NK-92 treated with Interleukin-12 subunit alpha and Interleukin-12 subunit beta, amount 100 ng/mL, for 24 hours (cell line): ENCODE measurements at places on chromosomes 5 and 9.

DNA sequence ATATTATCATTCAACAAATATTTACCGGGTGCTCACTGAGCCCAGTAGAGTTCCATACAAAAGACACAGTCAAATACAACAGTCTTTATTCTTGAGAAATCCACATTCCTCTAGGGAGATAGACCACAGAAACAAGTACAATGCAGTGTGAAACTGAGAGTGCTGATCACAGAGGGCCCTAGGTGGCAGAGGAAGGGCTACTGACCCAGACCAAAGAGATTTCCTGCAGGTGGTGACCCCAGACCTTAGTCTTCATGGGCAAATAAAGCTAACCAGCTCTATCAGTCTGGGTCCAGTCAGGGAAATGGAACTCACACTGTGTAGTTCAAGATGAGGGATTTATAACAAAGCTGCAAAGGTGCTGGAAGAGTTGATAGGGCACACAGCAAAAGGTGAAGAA lies 110.4 kb upstream of the SLC27A6 start:
- no peak for DNase-seq

- no peak for DNase-seq
Measured at GRCh38 chr9:13735181-13735580, 455.7 kb upstream of the MPDZ start.

DNA sequence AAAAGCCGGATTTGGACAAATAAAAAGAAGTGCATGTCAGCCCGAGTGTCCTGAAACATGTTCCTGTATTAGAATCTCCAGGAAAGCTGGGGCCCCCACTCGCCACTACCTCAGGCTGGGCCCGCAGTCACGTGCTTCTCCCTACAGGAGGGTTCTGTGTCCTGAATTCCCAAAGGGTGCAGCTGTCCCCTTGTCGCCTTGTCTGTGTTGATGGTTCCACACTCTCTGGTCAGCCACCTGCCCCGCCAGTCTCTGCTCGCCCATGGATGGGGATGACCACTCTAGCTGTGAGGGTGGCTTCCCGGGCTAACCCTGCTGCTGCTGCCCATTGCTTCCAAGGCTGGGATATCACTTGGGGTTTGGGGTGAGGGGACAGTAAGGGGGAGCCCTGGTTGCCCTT lies 3.1 kb upstream of the TMEM250 start:
- DNase-seq, result no peak

GRCh38 chr5:5617024-5617423 lies 194.5 kb downstream of the ICE1 start:
- no peak for DNase-seq

GRCh38 chr9:122475717-122476116 lies 2.0 kb downstream of the OR1J1 start:
- DNase-seq, result no peak

DNA sequence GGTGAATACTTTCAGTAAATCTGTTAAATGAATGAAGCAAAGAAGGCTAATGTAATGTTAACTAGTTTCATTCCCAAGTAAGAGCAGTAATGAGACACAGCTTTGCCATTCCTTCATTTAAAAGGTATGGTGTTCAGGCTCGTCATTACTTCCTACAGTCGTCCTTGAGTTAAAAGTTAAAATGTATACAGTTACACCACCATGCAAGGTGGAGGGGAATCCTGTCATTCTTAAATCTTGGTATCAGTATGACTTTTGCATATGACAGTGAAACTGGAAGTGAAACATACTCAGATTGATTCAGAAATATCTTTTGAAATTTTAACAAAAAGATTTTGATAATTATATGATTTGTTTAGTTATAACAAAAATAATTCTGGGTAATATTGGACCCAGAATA lies 25.9 kb downstream of the MTRR start:
- DNase-seq, result no peak

DNA sequence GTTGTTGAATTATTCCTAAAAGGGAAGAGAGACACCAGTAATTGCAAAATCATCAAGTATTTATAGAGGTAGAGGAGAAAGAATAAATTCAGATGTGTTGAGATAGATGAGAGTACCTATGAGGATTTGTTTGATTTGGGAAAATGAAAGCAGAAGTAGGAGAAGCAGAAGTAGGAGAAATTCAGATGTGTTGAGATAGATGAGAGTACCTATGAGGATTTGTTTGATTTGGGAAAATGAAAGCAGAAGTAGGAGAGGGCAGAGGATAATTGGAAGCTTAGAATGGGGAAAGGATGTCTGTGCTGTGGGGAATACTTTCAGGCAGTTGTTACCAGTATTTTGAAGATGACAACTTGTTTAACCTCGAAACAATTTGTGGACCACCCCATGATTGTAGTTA lies 35.1 kb upstream of the ZCCHC7 start:
- no peak for DNase-seq

DNA sequence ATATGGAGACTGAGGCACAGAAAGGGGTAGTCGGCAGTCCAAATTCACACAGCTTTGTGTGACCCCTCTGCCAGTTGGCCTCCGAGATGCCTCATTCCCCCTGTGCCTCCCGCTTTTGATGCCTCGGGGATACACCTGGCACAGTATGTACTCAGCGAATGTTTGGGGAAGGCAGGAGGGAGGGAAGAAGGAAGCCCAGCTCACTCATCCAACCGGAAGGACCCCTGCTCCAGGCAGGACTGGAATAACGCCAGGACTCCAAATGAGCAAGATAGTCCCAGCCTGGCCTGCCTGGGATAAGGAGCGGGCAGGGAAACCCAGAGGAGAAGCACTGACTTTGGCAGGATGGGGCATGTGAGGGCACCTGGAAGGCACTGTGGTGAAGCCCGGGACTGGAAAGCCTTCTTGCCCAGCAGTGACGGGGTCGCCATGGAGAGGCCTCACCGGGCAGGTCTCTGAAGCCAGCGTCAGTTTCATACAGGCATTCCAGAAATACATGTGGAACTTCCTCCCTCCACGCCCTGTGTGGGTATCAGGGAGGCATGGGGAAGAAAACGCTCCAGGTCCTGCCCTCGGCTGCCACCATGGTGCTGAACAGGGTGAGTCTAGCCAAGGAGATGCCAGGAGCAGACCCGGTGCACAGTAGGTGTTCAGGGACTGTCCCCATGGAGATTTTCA lies 20.3 kb downstream of the LMX1B start:
- no peak for DNase-seq

DNA sequence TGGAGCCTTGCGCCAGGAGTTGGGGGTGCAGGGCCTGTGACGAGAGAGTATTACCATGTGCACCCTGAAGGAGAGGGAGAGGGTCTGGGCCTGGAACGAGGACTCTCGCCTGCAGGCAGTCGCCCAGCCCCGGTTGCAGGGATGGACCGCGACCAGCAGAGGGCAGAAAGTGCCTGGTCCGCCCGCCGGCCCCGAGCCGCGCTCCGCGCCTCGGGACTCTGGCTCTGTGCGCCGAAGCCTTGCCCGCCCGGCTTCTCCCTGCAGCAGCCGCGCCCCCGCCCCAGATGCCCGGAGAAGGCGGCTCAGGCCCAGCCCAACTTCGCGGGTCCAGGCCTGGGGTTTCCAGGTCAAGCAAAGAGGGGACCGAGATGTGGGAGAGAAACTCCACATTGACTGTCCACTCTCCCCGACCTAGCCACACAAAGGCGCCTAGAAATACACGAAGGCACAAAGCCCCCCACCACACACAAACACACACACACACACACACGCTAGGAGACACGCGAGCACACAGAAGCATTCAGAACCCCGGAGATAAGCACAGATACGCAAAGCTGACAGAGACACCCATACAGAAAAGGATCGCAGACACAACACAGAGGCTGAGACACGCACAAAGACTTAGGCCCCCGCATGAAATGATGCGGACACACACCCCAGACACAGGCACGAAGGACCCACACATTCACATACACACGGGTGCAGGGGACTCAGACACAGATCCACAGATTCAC lies 2.0 kb upstream of the LMX1B start:
- no peak for DNase-seq

DNA sequence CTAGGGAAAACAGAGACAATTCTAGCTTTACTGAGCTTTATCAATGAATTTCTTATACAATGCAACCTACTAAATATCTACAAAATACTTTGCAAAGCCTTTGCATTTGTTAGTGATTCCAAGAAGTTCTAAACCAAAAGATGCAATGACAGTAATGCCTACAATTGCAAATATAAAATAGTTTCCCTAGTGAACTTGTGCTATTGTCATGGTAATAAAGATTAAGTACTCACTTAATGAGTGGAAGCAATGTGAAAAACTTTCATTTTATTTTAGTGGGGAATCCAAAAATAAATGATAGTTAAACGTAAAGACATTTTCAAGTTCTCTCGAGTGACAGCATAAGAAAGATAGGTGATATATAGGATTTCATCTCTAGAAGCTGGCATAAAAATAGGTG lies 270.5 kb upstream of the CTNND2 start:
- no peak for DNase-seq

- no peak for DNase-seq
Measured at GRCh38 chr9:96660692-96661248, 5.7 kb upstream of the PRXL2C start.

GRCh38 chr5:43920422-43920821 lies 317.4 kb downstream of the NNT start:
- DNase-seq, result no peak

DNA sequence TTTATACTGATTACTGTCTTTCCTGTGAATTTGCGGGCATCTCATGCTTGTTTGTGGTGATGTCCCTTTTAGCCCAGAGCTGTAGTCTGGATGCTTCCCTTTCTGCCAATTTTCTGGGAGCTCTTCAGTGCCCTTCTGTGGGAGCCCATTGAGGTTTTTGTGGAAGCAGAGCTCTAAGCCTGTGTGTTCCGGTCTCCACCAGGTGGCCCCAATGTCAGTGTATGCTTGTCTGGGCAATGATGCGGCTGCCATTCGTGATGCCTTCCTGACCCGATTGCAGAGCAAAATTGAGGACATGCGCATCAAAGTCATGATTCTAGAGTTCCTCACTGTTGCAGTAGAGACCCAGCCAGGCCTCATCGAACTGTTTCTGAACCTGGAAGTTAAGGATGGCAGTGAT lies 35.1 kb downstream of the SH3GLB2 start:
- no peak for DNase-seq

- DNase-seq, result no peak
Measured at GRCh38 chr9:131018621-131019020, 9.6 kb downstream of the LAMC3 start.

GRCh38 chr9:137076636-137077009 lies 694 bp upstream of the UAP1L1 start:
- DNase-seq, result no peak

- DNase-seq, result no peak
Measured at GRCh38 chr5:135456238-135457099, 4.3 kb upstream of the TIFAB start.

DNA sequence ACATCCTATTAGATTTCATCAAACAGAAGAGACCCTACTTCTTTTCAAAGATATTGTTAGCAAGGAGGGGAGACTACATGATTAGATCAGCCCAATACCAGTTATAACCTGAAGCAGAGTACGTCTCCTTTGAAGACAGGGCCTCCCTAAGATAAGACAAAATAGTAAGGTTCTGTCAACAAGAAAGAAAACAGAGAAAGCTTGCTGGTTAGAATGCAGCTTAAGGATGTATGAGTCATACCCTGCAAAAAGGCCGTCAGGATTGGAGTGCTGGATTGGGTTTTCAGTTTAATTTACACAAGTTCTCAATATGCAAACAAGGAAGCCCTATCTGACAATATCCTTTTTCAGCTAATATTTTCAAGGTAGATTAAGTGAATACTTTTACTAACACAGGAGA lies 1581.2 kb upstream of the WWC1 start:
- no peak for DNase-seq

DNA sequence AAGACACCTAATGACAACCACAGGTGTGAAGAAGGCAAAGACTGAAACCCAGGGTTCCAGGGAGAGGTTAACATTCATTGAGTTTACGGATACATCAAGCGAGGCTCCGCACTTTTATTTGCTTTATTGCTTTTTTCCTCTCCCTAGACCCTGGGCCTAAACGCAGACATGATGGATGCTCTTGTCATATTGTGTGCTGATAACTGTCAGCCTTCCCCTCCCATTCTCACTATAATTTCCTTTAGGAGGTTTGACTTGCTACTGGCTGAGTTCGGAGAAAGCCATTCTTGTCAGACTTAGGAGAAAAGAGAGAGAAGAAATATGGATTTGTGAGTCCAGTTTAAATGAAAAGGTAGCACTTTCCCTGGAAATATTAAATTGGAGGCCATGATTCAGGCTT lies 471.6 kb downstream of the DNAH5 start:
- no peak for DNase-seq

DNA sequence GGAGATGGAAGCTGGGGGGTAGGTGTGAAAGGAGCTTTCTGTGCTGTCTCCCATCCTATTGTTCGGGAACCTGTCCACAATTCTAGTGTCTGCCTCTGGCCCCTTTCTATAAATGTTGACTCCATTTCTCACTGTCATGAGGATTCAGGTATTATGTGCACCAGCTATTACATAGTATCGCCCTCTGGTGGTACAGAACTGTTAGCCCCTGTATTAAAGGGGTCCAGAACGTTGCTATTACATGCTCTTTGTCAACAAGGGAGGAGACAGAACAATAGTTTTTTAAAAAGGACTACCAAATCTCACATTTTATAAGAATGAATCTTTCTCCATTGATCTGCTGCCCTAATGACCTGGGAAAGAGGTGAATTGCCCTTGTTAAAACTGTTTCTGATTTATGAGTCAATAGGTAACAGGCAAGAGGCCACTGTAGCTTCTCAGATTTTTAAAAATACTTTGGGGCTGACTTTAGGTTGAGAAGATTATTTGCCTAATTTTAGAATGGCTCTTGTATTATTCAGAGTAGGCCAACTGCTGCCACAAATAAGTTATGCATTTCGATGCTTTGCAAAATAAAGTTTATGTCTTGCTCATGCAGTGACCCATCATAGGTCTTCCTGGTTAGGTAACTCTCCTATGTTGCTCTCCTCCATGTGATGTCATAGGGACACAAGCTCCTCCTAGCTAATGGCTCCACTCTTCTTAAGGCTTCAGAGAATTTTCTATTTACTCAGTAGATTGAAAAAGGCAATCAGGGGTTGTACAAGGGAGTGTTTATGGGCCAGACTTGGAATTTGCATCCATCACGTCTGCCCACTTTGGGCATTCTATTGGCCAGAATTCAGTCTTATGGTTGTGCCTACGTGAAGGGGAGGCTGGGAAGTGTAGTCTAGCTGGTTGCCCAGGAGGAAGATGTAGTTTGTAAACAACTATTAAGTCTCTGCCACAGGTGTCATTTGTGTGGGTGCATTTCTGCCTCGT lies 20.8 kb downstream of the DCANP1 start:
- DNase-seq, result no peak

- DNase-seq, result no peak
Measured at GRCh38 chr5:132465059-132465707, 25.4 kb downstream of the IRF1 start.

DNA sequence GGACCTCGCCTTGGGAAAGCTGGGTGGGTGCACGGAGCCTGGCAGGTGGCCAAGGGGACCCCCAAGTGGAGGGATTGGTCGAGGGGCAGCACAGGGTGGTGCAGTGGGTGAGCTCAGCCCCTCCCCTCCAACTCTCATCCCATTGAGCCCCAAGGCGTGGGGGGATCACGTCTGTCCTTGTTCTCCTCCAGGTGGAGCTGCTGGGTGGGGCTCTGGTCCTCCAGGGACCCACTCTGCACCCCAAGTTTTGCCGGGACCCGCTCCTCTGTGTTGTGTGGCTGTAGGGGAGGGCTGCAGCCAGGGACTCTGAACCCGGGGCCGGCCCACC lies 3.6 kb upstream of the FUT7 start:
- no peak for DNase-seq
